Endothelial cell of umbilical vein (primary cell): ENCODE measurements at places on chromosomes 12 and 14.

DNA sequence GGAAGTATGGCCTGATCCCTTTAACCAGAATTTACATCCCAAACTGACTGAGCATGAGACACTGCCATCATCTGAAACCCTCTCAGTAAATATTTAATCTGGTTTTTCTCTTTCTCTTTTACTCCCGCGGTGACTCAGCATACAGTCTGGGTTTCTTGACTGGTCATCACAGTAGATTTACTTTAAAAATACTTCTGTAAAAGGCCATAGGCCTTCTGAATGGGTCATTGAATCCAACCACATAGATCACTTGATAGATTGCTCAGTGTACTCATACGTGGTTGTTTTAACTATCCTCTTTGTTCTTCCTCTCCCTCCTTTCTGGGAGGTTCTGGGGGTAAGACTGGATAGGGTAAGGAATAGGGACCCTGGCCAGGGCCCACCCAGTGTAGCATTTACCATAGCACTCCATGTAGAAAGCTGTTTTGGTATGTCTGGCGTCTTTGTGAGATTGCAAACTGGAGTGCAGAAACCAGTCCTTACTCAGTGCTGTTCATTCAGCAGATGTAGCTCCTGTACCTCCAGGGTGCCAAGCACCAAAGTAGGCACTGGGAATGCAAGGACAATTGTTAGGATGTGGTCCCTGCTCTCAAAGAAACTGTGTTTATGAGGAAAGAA, 165.7 kb downstream of the SRGAP1 start:
- no peaks in the 10 kb centered on the region for H3K4me1 ChIP-seq
- no peak overlapping the region for H3K4me3 ChIP-seq
- DNase-seq, result no peak
- no peaks in the 10 kb centered on the region for H3K27me3 ChIP-seq

GRCh38 chr12:40907115-40907527, 214.9 kb downstream of the CNTN1 start:
- H3K4me3 ChIP-seq, result no peak overlapping the region
- DNase-seq, result no peak
- no peaks in the 10 kb centered on the region for H3K4me1 ChIP-seq
- no peak overlapping the region for H3K27ac ChIP-seq

GRCh38 chr14:70268760-70269159, 80.0 kb upstream of the SLC8A3 start:
- H3K4me1 ChIP-seq, result no peaks in the 10 kb centered on the region
- no peak for DNase-seq
- no peak overlapping the region for H3K4me3 ChIP-seq
- no peaks in the 10 kb centered on the region for H3K36me3 ChIP-seq
- H3K27me3 ChIP-seq, result no peaks in the 10 kb centered on the region

GRCh38 chr12:89960607-89961394, 252.2 kb upstream of the ATP2B1 start:
- no peaks in the 10 kb centered on the region for H3K4me1 ChIP-seq
- H3K27ac ChIP-seq, result no peak overlapping the region
- H3K36me3 ChIP-seq, result no peaks in the 10 kb centered on the region
- H3K27me3 ChIP-seq, result no peaks in the 10 kb centered on the region
- no peak for DNase-seq

DNA sequence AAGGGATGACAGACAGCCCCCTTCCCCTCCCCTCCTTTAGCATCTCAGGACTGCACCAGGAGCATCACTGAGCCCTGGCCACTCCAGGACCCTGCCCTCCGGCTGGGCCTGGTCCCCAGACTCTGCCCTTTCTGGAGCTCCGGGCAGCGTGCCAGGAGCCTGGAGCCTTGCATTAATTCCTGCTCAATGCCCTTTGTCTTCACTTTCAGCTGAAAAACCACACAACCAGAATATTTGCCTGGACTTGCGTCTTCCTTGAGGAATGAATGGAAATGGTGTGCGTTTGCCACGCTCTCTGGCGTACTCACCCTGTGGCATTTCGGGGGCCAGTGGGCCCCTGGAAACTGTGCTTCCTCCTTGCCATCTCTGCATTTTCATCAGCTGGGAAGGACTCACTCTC, 8.5 kb upstream of the RFLNA start:
- no peak overlapping the region for H3K4me3 ChIP-seq
- peak; percentile 33 for DNase-seq
- peaks cover 2% of the 10 kb centered on the region for H3K27me3 ChIP-seq
- peaks cover 16% of the 10 kb centered on the region for H3K4me1 ChIP-seq
- no peak overlapping the region for H3K27ac ChIP-seq

DNA sequence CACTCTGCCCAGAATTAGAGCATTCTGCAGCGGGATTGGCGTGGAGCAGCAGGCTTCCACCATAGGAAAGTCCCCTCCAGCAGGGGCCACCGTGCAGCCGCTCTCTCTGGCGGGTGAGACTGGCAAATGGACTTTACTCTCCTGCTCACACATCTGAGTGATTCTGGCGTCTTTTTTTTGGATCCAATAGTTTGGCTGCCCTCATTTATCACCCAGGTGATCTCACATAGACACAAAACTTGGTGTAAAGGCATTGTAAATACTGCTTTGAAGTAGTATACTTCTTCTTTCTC, 130.3 kb downstream of the TGFB3 start:
- H3K4me3 ChIP-seq, result no peak overlapping the region
- H3K36me3 ChIP-seq, result no peaks in the 10 kb centered on the region

DNA sequence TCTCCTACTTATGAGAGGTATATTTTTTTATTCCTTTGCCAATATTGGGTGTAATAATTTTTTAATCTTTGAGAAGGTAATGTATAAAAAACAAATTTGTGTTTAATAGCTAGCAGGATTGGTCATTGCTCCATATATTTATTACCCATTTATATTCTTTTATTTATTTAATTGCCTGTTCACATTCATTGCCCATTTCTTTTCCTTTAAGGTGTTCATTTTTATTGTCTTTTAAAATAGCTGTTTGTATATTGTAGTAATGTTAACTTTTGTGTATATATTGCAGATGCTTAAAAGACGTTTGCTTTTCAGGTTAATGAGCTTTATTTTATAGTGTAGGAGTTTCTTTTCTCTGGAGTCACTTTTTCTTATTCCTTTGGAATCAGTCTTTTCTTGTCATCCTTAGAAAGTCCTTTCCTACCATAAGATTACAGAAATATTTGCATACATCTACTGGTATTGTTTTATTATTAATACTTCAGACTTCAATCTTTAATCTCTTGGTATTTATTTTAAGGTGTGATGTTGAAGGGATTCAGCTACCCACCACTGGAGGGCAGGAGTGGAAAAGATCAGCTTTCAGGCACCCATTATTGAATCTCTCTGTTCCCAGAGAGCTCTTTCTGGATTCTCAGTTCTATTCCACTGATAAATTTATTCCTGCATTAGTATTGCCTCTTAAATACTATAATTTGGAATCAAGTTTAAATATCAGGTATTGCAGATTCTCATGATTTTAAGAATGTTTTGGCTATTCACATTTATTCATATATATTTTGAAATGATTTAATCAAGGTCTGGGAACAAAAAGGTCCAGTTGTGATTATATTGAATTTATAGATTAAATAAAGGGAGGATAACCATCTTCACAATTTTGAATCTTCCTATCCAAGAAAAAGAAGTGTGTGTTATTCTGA, 17.3 kb downstream of the PPM1A start:
- peak; percentile 44 for DNase-seq
- no peak overlapping the region for H3K4me3 ChIP-seq
- no peaks in the 10 kb centered on the region for H3K27me3 ChIP-seq
- H3K27ac ChIP-seq, result no peak overlapping the region

- H3K27ac ChIP-seq, result no peak overlapping the region
- no peak overlapping the region for H3K4me3 ChIP-seq
- H3K36me3 ChIP-seq, result peaks cover 19% of the 10 kb centered on the region
- DNase-seq, result no peak
- H3K27me3 ChIP-seq, result no peaks in the 10 kb centered on the region
These were observed 406 bp downstream of the IL23A start for GRCh38 chr12:56339158-56339422.

GRCh38 chr12:132583736-132584135, 26.6 kb downstream of the LRCOL1 start:
- H3K27ac ChIP-seq, result no peak overlapping the region
- no peak overlapping the region for H3K4me3 ChIP-seq
- no peaks in the 10 kb centered on the region for H3K4me1 ChIP-seq
- H3K27me3 ChIP-seq, result no peaks in the 10 kb centered on the region
- no peaks in the 10 kb centered on the region for H3K36me3 ChIP-seq

GRCh38 chr14:93456356-93456755, 25.6 kb downstream of the UNC79 start:
- H3K36me3 ChIP-seq, result no peaks in the 10 kb centered on the region
- no peaks in the 10 kb centered on the region for H3K4me1 ChIP-seq
- DNase-seq, result no peak
- H3K4me3 ChIP-seq, result no peak overlapping the region
- no peaks in the 10 kb centered on the region for H3K27me3 ChIP-seq

- no peak overlapping the region for H3K27ac ChIP-seq
- no peak for DNase-seq
- no peaks in the 10 kb centered on the region for H3K27me3 ChIP-seq
These were observed 7.4 kb upstream of the GABARAPL1 start for GRCh38 chr12:10205220-10205807.

- DNase-seq, result no peak
- H3K27me3 ChIP-seq, result no peaks in the 10 kb centered on the region
- H3K36me3 ChIP-seq, result no peaks in the 10 kb centered on the region
- H3K27ac ChIP-seq, result no peak overlapping the region
These were observed 120.9 kb upstream of the LMO3 start for GRCh38 chr12:16726879-16727278.

- H3K36me3 ChIP-seq, result no peaks in the 10 kb centered on the region
- peaks cover 13% of the 10 kb centered on the region for H3K4me1 ChIP-seq
- no peak overlapping the region for H3K27ac ChIP-seq
- peaks cover 6% of the 10 kb centered on the region for H3K27me3 ChIP-seq
These were observed 3.4 kb downstream of the RTL1 start for GRCh38 chr14:100899884-100900771.

GRCh38 chr14:27050208-27050607, 452.4 kb upstream of the NOVA1 start:
- no peaks in the 10 kb centered on the region for H3K27me3 ChIP-seq
- H3K4me3 ChIP-seq, result no peak overlapping the region

DNA sequence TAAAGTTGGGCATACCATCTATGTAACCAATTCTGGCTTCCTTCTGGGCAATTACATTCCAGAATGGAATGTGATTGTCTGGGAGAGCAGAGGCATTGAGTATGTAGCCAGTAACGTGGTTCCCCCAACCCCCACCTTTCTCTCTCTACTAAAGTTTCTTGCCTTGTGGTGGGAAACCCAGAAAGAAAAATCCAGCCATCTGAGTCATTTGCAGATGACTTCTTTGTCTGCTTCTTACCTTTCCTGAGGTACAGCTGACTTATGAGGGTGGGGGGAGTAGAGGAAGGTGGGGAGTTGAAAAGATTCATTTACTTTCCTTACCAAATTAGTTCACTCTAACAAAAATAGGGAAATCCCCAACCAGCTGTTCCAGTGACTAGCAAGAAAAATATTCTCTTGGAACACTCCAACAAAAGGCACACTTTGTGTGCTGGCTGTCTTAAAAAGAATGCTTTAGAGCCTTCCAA, 112.1 kb upstream of the FRMD6 start:
- H3K27me3 ChIP-seq, result no peaks in the 10 kb centered on the region
- peak overlapping the region; percentile 96 for H3K27ac ChIP-seq
- peak; percentile 82 for DNase-seq
- no peaks in the 10 kb centered on the region for H3K36me3 ChIP-seq
- H3K4me1 ChIP-seq, result peaks cover 28% of the 10 kb centered on the region

DNA sequence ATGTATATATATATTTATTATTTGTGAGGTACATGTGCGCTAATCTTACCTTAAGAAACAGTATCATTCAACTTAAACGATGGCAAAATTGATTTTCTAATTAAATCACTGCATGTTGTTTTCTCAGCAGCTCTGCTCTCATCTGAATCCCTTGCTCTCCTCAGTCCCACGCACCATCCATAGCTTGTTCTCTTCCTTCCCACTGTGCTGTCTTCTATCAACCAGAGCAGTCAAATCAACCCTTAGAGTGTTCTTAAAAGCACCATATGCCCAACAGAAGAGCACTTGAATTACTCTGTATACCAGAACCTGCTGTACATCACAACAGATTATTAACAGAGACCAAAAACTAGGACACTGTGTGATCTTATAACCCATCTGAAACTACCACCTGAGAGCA, 209.4 kb upstream of the G2E3 start:
- no peaks in the 10 kb centered on the region for H3K4me1 ChIP-seq
- no peak overlapping the region for H3K27ac ChIP-seq
- no peaks in the 10 kb centered on the region for H3K36me3 ChIP-seq
- no peaks in the 10 kb centered on the region for H3K27me3 ChIP-seq
- H3K4me3 ChIP-seq, result no peak overlapping the region

- H3K4me1 ChIP-seq, result peaks cover 33% of the 10 kb centered on the region
- H3K27ac ChIP-seq, result no peak overlapping the region
These were observed 2.6 kb downstream of the WNK1 start for GRCh38 chr12:754851-755562.

GRCh38 chr14:92426237-92426636, 87.3 kb upstream of the RIN3 start:
- H3K36me3 ChIP-seq, result no peaks in the 10 kb centered on the region
- no peak for DNase-seq
- H3K4me3 ChIP-seq, result no peak overlapping the region
- H3K27ac ChIP-seq, result no peak overlapping the region
- no peaks in the 10 kb centered on the region for H3K27me3 ChIP-seq

- peaks cover 18% of the 10 kb centered on the region for H3K4me1 ChIP-seq
- H3K27ac ChIP-seq, result no peak overlapping the region
- H3K4me3 ChIP-seq, result no peak overlapping the region
- DNase-seq, result peak; percentile 68
- no peaks in the 10 kb centered on the region for H3K36me3 ChIP-seq
- H3K27me3 ChIP-seq, result no peaks in the 10 kb centered on the region
These were observed 38.7 kb upstream of the NCOR2 start for GRCh38 chr12:124605883-124606774.

DNA sequence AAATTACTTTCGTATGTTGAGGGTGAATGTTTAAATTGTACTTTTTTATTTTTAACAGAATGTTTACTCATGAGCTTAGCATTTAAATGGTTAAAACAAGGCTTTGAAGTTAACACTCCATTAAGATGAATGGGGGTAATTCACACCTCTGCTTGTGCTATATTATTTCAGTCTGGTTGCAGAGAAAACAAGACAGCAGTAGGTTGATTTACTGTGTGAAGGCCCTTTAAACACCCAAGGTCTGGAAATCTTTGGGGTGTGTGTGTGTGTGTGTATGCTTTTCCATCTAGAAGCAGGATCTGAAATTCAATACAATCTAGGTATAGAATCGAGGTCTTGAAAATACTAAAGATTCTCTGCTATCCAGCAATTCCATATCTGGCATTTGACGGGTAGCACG, 83.8 kb downstream of the SLC38A6 start:
- no peaks in the 10 kb centered on the region for H3K36me3 ChIP-seq
- no peaks in the 10 kb centered on the region for H3K27me3 ChIP-seq
- no peak overlapping the region for H3K4me3 ChIP-seq
- no peaks in the 10 kb centered on the region for H3K4me1 ChIP-seq
- no peak overlapping the region for H3K27ac ChIP-seq

GRCh38 chr14:21019366-21019765, 5.5 kb downstream of the NDRG2 start:
- no peaks in the 10 kb centered on the region for H3K4me1 ChIP-seq
- H3K4me3 ChIP-seq, result no peak overlapping the region
- no peaks in the 10 kb centered on the region for H3K36me3 ChIP-seq
- no peak for DNase-seq
- no peak overlapping the region for H3K27ac ChIP-seq

DNA sequence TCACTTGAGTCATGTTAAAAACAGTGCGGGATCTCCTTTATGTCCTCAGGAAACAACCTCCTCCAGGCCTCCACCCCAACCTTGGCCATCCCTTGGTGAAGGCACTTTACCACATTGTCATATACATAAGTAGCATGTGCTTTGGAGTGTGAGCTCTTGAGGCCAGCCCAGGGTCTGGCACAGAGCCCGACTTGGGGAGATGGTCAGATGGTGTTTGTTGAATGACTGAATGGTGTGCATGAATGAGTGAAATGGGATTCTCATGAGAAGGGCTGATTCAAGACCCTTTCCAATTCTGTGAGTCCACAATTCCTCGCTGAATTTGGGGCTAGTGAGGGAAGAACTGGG, 52.9 kb upstream of the DLK1 start:
- no peak for DNase-seq
- no peaks in the 10 kb centered on the region for H3K36me3 ChIP-seq
- H3K27ac ChIP-seq, result no peak overlapping the region
- no peak overlapping the region for H3K4me3 ChIP-seq
